Stimulated activated CD8-positive, alpha-beta memory T cell treated with anti-CD3 and anti-CD28 coated beads, Interleukin-7, amount 100 ng/mL, for 4 hours (primary cell): ENCODE measurements at places on chromosomes 5 and 9.

DNA sequence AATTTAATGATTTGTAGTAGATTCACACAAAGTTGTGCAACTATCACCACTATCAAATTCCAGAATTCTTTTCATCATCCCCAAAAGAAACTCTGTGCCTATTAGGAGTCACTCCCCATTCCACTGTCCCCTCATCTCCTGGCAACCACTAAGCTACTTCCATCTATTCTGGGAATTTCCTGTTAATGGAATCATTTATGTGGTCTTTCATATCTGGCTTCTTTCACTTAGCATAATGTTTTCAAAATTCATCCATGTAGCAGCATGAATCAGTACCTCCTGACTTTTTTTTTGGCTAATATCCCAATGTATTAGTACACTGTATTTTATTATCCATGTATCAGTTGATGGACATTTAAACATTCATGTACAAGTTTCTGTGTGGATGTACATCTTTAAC, 157.6 kb downstream of the TTC39B start:
- no peak for DNase-seq

DNA sequence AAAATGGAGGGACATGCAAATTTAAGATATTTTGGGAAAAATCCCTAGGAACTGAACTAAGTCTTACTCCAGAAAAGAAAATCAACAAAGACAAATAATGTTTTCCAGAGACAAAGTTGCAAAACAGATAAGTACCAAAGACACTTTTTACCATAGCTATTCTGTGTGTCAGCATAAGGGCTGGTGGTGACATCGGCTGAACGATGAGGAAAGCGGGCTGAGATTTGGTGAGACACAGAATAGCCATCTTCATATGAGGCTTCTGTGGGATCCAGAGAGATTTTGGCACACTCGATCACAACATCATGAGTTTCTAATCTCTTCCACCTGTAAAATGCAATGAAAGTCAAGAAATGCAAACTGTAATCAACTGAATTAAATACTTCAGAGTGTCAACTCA, 32.3 kb downstream of the TSC1 start:
- no peak for DNase-seq

- DNase-seq = no peak
These were observed 116.1 kb upstream of the PITX1 start for GRCh38 chr5:135149956-135150723.

DNA sequence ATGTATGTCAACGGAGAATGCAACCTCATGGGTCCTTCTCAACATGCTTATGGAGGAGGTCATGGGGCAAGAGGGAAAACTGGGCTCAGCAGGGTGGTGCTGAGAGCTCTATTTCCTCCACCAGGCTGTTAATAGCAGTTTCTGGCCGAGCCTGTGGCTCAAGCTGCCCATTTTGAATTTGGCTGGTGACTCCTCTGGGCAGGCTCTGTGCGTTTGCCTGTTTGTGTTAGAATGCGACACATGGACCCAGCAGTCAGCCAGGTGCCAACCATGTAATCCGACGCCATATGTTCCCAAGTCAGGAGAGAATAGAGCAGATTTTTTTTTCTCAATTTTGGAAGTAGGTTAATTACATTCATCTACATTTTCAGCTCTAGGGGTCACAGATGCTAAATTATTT, 387.7 kb upstream of the CLINT1 start:
- no peak for DNase-seq

GRCh38 chr9:95438561-95439357, 78.0 kb downstream of the PTCH1 start:
- no peak for DNase-seq

- no peak for DNase-seq
These were observed 155.4 kb downstream of the FSTL4 start for GRCh38 chr5:133456933-133457402.

- DNase-seq = no peak
These were observed 27.1 kb upstream of the TEX10 start for GRCh38 chr9:100379862-100380261.

DNA sequence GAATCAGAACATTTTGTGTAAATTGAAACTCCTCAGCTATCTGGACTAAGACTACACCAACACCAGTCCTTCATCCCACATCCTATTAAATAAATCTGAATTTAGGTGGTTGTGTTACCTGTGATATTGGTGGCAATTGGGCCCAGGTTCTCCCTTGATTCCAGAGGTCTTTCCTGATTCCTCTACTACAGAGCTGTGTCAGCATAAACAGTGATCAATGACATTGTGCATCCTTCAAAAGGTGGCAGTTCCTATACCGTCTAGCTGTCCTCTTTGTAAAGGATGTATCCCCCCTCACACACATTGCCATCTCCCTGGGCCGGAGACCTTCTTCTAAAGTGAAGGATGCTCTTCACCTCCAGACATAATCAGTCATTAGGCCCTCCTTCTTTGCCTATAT, 239.2 kb downstream of the FAM114A2 start:
- no peak for DNase-seq

DNA sequence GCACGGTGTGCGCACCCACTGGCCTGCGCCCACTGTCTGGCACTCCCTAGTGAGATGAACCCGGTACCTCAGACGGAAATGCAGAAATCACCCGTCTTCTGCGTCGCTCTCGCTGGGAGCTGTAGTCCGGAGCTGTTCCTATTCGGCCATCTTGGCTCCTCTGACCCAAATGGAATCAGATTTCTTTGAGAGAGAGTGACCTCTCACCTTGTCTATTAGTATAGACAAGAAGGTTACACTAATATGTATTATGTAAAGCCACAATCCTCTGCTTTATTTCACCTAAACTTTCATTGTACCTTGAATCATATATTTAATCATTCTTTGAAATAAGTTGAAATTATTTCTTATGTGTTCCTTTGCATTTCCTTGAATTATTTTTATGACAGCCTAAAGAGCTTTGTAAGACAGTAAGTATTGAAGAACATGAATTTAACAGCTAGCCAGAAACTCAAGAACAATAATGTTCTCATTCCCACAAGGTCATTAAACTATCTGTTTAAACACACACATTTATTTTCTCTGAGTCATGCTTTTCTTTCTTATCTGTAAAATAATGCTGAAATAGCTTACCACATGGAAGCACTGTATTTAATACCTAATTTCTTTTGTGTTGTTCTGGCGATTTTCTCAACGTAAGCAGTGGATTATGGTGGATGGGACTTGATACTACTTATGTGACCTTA, 91.8 kb upstream of the DMRTA1 start:
- no peak for DNase-seq

DNA sequence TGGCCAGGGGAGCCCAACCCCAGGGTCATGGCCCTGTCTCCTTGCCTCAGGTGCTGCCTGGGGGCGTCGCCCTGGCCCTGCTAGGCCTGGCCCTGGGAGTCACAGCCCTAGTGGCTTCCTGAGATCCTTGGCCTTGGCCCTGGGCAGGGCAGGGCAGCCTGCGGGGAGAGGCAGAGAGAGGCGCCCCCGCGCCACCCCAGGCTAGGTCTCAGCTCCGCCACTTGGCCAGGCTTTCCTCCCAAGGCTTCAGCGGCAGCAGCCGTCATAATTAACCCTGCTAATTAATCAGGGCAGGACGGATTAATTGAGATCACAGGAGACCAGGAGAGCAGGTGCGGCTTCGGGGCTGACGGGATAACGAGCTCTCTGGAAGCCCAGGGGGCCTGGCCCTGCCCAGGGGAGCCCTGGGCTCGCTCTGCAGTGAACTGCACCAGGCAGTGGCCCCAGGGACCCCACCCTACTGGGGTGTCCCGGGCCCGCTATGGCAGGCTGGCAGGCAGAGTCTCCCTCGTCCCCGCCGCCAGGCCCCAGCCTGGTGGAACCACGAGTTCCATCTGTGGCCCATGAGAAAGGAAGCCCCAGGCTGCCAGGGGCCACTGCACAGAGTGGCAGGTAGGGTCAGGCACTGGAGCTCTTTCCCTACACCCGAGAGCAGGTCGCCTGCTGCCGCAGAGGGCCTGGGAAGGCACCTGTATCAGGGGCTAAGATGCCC, 269.6 kb downstream of the PBX3 start:
- no peak for DNase-seq

DNA sequence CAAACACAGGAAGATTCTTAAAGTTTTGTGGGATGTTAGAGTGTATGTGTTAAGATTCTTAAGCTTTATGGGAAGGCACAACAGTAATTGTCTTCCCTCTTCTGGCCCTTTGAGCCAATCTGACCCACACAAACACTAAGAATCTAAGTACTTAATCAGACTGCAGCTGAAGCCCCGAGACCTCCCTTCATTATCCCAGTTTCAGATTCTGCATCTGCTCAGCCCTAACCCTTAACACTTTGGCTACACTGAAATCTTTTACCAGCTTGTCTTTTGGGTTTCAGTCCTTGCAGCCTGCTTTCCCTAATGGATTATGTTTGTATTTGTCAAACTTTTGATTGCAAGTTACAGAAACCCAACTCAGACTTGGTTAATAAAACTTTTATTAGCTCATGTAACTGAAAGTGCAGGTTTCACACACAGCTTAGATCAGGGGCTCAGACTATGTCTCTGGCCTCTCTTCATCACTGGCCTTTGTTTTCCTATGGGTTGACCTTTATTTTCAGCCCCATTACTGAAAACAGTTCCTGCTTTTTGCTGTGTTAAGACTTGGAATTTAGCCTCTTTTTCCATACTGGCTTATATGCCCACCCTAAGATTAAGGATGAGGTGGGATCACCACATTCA, 71.5 kb downstream of the COX7C start:
- no peak for DNase-seq

- DNase-seq = no peak
These were observed 16.8 kb upstream of the RNF38 start for GRCh38 chr9:36416890-36417289.

GRCh38 chr5:96317945-96318344, 115.1 kb downstream of the PCSK1 start:
- DNase-seq = no peak

DNA sequence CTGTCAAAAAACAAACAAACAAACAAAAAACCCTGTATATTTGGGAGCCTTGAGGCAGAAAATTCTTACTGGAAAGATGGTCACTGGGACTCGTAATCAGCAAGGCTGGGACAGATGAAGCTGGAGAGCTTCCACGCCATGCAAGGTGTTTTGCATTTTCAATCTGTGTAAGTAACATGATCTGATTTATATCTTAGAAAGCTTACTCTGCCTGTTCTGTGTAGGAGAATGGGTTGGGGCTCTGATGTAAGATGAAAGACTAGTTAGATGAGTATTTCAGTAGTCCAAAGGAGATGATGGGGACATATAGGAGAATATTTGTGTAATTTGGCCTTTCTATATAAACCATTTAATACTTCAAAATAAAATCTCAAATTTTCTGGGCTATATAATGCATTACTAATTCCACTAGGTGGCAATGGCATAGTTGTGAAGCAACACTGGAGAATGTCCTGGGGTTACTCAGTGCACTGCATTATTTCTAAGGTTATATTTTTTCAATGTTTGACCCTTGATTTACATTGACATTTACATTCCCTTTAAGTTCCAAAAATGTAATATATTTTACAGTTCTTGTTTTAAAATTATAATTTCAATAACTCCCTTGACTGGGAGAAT, 21.9 kb upstream of the FSD1L start:
- DNase-seq = no peak

GRCh38 chr5:126139086-126139485, 284.1 kb upstream of the GRAMD2B start:
- DNase-seq = no peak

GRCh38 chr5:107930891-107931290, 260.2 kb upstream of the EFNA5 start:
- no peak for DNase-seq

- DNase-seq = no peak
These were observed 359.8 kb downstream of the PDE4D start for GRCh38 chr5:59533730-59534108.

GRCh38 chr5:14156290-14156649, 13.1 kb downstream of the TRIO start:
- DNase-seq = no peak

- DNase-seq = no peak
These were observed 56.0 kb downstream of the PAPPA start for GRCh38 chr9:116209414-116210116.

DNA sequence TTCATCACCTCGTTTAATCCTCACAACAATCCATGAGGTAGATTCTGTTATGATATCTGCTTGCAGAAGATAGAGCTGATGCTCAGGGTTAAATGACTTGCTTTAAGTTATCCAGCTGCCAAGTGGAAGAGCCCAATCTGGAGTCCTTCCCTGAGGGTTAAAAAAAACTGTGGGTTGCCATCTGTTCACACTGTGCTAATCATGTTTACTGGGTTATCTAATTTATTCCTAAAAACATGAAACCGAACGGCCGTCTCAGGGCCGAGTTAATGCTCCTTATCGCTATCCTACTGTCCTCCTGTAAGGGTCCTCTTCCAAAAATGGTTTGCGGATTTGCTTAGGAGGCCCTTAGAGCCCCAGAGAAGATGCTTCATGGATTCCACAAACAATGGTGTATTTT, 153.3 kb downstream of the YIPF5 start:
- DNase-seq = no peak

GRCh38 chr5:111742177-111742994, 14.6 kb downstream of the NREP start:
- DNase-seq = no peak

- DNase-seq = no peak
These were observed 57.7 kb downstream of the GPBP1 start for GRCh38 chr5:57231607-57232006.

- DNase-seq = no peak
These were observed 39.0 kb upstream of the TMEM250 start for GRCh38 chr9:136157477-136158265.

DNA sequence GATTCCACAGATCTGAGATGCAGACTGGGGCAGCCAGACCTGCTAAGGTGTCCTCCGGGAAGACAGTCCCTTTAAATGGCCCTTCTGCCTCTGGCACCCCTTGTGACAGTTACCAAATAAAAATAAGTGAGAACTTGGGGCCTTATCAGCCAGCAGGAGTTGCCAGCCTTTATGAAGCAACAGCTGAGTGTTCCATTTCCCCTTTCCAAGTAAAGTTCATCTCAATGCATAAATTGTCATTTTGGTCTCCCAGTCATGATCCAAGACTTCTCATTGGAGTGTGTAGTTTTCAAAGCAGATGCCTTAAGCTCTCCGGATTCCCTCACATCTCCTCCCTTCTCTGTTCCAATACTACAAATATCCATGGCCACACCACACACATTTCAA, 4.1 kb downstream of the PTCH1 start:
- DNase-seq = no peak

DNA sequence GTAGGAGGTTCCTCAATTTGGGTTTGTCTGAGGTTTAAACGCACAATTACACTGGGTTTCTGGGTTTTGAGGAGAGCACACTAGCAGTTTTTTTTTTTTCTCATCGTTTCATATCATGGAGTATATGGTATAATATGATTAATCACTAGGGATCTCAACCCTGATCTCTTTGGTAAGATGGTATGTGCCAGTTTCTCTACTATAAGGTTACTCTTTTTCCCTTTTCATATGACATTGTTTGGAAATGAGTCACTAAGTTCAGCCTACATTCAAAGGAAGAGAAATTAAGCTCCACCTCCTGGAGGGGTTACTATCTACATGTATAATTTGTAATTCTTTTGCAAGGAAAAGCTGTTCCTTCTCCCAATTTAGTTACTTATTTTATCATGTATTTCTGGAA, 35.2 kb downstream of the MTRR start:
- no peak for DNase-seq

- no peak for DNase-seq
These were observed 99.5 kb upstream of the MSX2 start for GRCh38 chr5:174624733-174625522.

GRCh38 chr9:123876750-123877149, 53.2 kb downstream of the DENND1A start:
- no peak for DNase-seq
